Smooth muscle cell of bladder (primary cell): ENCODE measurements at places on chromosomes 3 and 15. TPM values are rescaled to one million over a fixed set of nuclear protein-coding genes. Genes with fewer than 3 reads are reported as not detected.

Gene GABRR3
- 0.09 and 0.14 TPM in 2 replicates for total RNA-seq

Gene AGBL1
- total RNA-seq = not detected in 2 replicates

Gene ADIPOQ
- total RNA-seq = not detected in 2 replicates

Gene TTC14
- 25.0 and 36.8 TPM in 2 replicates for total RNA-seq

Gene NOX5
- under 0.01 and 0.09 TPM in 2 replicates for total RNA-seq

Gene PLSCR2
- total RNA-seq = not detected in 2 replicates

Gene FBXW12
- total RNA-seq = not detected in 2 replicates

Gene CCDC9B
- 13.8 and 19.0 TPM in 2 replicates for total RNA-seq

Gene TGM4
- total RNA-seq = not detected in 2 replicates

Gene COPG1
- total RNA-seq = 502 and 503 TPM in 2 replicates

Gene MUSTN1
- not detected in 2 replicates for total RNA-seq

Gene CPNE9
- total RNA-seq = not detected in 2 replicates

Gene GMPPB
- 23.0 and 30.5 TPM in 2 replicates for total RNA-seq

Gene RNF13
- 64.3 and 66.4 TPM in 2 replicates for total RNA-seq

Gene GOLGA6L7
- not detected in 2 replicates for total RNA-seq

Gene DUOXA2
- total RNA-seq = not detected in 2 replicates

Gene CILP
- 0.28 and 0.65 TPM in 2 replicates for total RNA-seq

Gene FAH
- 52.1 and 53.3 TPM in 2 replicates for total RNA-seq
